Endothelial cell of umbilical vein (primary cell): ENCODE measurements at places on chromosomes 3 and 15.

- peak; percentile 43 for DNase-seq
Observed at GRCh38 chr3:47250309-47251060, 32.1 kb downstream of the KIF9 start.

DNA sequence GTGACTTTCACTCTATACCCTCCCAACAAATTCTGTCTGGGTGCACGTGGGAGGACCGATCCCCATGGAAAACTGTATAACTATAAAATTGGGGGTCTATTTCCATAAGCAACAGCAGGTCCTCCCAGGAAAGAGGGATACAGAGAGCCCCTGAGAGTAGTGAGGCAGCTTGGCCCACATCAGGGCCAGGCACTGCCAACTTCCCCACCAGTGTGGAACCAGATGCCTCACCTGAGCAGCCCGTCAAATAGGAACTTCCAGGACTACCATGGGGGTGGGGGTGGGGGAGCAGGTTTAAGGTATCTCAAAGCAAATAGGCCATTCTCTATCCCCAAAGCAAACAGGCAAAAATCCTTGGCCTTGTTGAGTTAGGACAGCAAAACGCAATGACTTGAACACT is 33.3 kb upstream of the DUSP7 start:
- DNase-seq, result no peak

DNA sequence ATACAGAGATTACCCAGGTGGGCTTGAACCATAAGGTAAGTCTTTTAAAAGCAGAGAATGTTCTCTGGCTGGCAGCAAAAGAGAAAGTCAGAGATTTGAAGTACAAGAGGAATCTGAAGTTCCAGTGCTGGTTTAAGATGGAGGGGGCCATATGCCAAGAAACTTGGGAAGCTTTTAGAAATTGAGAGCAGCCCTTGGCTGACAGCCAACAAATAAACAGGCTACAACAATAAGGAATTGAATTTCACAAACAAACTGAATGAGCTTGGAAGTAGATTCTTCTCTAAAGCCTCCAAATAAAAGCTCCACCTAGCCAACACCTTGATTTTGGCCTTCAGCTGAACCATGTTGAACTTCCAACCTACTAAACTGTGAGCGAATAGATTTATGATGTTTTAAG is 85.7 kb downstream of the TRIM42 start:
- DNase-seq, result no peak

DNA sequence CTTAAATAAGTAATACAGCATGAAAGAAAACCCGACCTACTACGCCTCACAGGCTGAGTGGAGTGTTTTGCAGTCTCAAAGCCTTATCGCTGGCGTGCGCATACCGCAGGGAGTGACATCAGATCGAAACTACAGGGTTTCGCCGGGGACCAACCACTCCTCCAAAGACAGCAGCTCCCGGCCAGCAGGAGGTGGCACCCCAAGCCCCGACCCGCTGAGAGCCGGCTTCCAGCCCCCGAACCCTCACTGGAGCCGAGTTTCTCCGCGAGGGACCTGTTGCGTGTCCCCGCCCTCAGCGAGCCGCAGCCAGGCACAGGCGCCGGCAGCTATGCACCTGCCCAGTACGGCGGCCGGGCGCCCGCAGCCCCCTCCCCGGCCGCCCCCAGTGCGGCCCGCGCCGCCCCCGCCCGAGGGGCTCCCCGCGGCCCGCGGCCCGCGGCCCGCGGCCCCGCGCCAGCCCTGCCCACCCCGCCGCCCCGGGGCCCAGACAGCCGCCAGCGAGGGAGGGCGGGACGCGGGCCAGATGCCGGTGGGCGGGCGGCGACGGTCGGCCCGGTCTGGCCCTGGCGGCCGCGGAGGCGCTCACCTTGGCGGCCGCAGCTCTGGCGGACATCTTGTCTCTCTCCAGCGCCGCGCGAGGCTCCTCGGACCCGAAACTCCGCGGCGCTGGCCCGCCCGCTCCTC is 710 bp downstream of the TJP1 start:
- peak; percentile 89 for DNase-seq

GRCh38 chr3:139129892-139130291 is 85.2 kb upstream of the PRR23C start:
- DNase-seq, result no peak

- no peak for DNase-seq
Observed at GRCh38 chr3:155407971-155408370, 114.5 kb upstream of the STRIT1 start.

- DNase-seq, result no peak
Observed at GRCh38 chr3:185059766-185060165, 93.1 kb downstream of the C3orf70 start.

GRCh38 chr3:159488602-159489001 is 500.0 kb upstream of the IL12A start:
- no peak for DNase-seq

- DNase-seq, result no peak
Observed at GRCh38 chr3:128080323-128081080, 28.3 kb downstream of the SEC61A1 start.

GRCh38 chr3:46971151-46971550 is 5.4 kb downstream of the CCDC12 start:
- DNase-seq, result no peak

- DNase-seq, result peak; percentile 78
Observed at GRCh38 chr3:81723732-81724313, 37.6 kb downstream of the GBE1 start.

DNA sequence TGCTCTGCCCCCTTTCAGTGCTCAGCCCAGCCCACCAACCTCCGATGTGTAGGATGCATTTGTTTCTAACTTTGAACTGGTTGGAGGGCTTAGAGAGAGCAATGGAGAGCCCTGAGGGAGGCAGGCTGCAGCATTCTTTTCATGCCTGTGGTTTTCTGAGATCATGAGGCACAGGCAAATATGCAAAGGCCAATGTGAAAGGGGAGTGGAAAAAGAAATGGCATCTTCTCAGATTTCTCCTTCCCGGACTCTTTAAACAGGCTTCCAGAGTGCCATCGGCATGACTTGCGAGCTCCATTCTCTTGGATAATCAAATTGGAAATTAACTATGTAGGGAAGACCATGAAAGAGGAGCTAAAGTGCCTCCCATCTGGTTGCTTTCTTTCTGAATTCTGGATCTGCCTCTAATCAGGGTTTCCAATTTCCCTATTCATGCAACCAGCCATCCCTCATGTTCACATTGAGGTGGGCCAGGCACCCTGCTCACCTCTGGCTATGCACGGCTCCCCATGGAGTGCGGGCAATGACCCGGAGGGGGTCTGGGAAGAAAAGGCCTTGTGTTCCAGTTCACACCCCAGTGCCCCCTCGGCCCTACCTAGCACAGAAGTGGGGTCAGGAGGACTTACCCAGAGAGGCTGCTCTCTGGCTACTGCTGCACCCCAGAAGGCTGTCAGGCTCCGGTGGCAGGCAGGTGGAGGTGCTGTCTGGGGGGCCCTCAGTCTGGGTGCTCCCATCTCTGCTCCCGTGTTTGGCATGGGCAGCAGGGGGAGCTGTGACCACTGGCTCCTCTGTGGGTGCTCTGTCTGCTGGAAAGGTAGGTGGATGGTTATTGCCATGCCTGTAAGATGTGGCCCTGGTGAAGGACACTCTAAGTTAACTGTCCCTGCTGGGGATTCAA is 16.1 kb downstream of the AMOTL2 start:
- DNase-seq, result peak; percentile 12

GRCh38 chr15:48101376-48101961 is 19.3 kb upstream of the SLC24A5 start:
- DNase-seq, result no peak

GRCh38 chr15:79777916-79778315 is 118.9 kb downstream of the MTHFS start:
- no peak for DNase-seq

- DNase-seq, result no peak
Observed at GRCh38 chr3:42662813-42663535, 9.5 kb downstream of the ZBTB47 start.

DNA sequence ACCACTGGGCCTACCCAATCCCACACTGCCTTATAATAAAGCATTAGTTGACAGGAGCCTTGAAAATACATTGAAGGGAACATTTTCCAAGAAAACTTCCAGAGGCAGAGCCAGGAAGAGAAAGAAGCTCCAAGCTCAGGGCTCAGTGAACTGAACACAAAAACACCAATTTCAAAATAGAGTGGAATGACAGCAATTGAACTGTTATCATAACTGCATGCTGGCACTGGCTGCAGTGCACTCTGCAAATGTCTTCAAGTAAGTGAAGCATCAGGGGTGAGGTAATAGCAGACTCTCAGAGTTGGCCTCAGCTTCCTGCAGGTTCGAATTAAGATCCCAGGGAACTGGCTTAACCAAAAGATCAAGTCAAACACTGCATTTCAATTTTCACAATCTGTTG is 388.0 kb upstream of the WNT5A start:
- no peak for DNase-seq
